ENCODE measurements at places on chromosomes 4 and X.

- no peak for DNase-seq
Observed at GRCh38 chr4:2646396-2647149, 109.6 kb downstream of the TNIP2 start.

DNA sequence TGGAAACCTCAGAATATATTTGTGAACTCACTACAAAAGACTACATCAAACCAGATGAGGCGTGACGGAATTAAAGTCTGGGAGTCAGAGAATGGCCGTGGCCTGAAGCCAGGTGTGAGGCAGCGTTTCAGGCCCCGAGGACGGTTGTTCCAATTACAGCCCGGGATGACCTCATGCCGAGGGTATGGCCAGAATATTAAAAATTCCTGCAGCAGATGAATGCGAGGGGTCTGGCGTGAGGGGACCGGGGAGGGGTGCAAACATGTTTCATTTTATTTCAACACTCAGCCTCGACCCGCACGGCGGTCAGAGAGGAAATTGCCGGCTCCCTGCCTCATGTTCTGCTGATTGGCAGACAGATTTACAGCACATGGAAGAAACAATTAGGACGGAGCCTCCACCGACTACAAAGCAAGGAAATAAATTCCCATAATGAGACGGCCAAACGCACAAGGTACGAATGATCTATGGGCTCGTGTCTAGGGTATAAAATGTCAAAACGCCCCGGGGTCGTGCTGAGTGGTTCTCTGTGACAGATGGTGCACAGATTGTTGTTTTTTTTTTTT, 289.7 kb downstream of the SHOX start:
- no peak for DNase-seq

GRCh38 chr4:41538887-41539498, 1.0 kb downstream of the LIMCH1 start:
- no peak for DNase-seq

DNA sequence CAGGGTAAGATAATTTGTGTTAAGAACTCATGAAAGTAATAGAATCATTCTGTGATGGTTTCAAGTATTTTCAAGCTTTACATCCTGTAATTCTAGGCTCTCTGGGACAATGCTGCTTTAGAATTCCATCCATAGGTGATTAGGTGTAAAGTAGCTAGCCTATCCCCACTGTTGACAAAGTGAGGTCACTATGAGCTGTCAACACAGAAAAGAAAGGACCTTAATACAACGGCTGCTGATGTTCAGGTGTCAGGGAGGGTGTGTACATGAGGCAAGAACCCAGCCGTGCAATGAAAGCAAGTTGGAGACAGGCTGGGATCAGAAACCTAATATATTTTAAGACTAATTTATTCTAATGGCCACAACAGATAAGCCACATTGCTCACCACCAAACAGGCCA, 36.8 kb upstream of the SH3RF1 start:
- DNase-seq: no peak

GRCh38 chr4:174055344-174055743, 228.1 kb downstream of the FBXO8 start:
- DNase-seq: no peak

Data from GM06990 (cell line).